Right renal cortex interstitium (tissue), 3 donors: ENCODE measurements at places on chromosomes 12 and 14.
A peak's percentile ranks its signal among the peaks of the same experiment; 100 is the strongest.

- DNase-seq, result no peak
Observed at GRCh38 chr14:92247341-92247740, 75.6 kb upstream of the SLC24A4 start.

GRCh38 chr14:61537563-61538463 lies 157.5 kb upstream of the HIF1A start:
- DNase-seq, result no peak

- no peak for DNase-seq
Observed at GRCh38 chr14:100342195-100342594, 19.1 kb downstream of the SLC25A47 start.

GRCh38 chr12:66144791-66145754 lies 14.5 kb upstream of the LLPH start:
- DNase-seq, result no peak

- DNase-seq, result no peak
Observed at GRCh38 chr12:39327510-39327909, 115.4 kb downstream of the KIF21A start.

- DNase-seq, result no peak
Observed at GRCh38 chr14:56351861-56352260, 227.7 kb upstream of the TMEM260 start.

- DNase-seq, result no peak
Observed at GRCh38 chr12:6092784-6093722, 31.4 kb downstream of the VWF start.

GRCh38 chr12:121578230-121579189 lies 2.3 kb downstream of the KDM2B start:
- no peak for DNase-seq

GRCh38 chr12:33628087-33628486 lies 188.5 kb upstream of the SYT10 start:
- no peak for DNase-seq

- no peak for DNase-seq
Observed at GRCh38 chr12:118325081-118325480, 47.6 kb downstream of the TAOK3 start.

GRCh38 chr12:41162461-41162860 lies 25.7 kb upstream of the PDZRN4 start:
- no peak for DNase-seq

DNA sequence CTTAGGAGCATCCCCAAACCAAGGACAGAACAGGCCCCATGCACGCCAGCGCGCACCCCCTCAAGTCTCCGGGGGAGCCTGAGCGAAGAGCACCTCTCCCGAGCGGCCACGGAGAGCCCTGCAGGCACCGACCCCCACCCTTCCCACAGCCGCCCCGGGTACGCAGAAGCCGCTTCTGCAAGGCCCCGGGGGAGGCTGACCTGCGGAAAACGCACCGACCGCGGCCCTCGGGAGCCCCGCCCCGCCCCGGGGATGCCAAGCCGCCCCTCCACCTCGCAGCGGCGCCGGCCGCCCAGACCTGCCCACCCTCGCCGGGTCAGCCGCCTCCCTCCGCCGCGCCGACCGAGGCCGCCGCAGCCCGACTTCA lies 385 bp downstream of the CAPRIN2 start:
- DNase-seq, result no peak

DNA sequence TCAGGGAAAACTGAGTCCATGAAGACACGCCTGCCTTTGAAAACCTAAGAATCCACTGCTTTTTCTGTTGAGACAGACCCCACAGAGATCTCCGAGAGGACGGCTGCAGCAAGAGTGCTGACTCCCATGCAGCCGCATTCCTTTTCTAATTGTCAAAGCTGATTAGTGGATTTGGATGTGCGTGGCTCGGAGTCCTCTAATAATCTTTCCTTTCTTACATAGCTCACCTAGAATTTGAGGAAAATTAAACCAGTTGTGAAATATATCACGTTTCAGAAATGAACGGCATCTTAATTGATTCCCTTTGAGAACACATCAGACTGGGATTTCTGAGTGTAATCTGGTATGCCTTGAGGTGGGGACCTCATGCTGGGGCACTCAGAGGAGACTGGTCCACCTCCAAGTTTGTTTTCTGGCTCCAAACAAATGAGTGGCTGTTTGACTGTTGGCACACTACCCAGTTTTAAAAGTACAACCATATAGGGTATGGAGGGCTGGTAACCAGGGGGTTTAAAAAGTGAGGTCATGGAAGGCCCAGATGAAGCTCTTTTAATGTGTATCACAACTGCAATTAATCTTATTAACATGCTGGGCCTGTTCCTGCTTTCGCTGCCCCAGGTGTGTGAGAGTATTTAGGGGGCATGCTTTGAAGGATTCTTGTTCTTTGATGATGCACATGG lies 63.3 kb downstream of the RASSF3 start:
- DNase-seq, result no peak

DNA sequence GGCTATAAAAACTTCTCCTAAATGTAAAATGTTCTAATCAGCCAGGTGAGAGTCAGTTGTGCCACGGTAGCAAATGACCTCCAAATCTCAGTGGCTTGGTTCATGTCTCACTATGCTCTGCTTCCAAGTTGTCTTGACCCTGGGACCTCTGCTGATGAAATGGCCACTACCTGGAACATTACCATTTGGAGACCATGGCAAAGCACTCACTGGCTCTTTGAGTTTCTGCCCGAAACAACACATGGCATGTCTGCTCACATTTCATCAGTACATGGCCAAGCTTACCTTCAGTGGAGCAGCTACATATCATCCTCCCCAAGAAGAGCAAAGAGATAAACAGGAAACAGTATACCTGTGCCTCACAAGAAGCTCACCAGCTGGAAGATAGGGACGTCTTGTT lies 40.2 kb downstream of the PLEKHG7 start:
- DNase-seq, result no peak

- peak; percentile 20 for DNase-seq
Observed at GRCh38 chr14:75578786-75579337, 442 bp downstream of the FLVCR2 start.

DNA sequence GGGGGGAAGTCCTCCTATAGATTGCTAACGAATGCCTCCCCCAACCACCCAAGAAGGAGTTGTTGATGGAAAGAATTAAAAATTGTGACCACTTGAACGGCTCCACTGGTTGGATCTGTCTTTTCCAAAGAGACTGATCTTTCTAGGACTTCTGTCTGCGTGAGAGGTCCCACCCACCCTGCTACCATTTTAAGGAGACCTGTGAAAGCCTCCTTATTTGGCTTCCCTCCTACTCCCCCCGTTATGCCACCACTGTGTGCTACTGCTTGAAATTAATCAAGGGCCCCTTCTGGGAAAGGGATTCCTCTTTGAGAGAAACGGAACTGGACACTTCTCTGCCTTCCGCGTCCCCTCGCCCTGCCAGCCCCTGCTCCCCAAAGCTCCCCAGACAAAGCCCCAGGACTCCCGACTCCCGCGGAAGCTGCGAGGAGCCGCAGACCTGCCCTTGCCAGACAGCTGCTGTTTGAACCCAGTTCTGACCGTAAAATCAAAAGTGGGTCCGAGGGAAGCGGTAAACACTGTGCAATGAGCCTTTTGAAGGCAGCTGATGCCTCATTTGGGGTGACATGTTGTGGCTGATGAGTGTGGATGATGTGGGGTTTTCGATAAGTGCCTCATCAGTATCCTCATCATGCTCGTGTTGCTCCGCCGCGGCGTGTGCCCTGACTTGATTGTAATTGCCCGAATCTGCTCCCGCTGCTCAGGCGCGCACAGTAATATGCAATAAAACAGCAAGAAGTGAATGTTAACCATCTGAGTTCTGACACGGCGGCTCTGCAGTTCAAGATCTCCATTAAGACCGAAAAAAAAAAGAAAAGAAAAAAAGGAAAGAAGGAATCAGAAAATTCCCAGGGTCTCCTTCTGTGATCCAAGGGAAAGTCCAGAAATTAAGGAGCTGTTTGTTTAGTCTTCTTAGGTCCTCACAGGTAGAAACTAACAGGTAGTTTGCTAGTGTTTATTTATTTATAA lies 48.2 kb downstream of the MBIP start:
- no peak for DNase-seq

- no peak for DNase-seq
Observed at GRCh38 chr12:13377698-13378097, 181.2 kb downstream of the EMP1 start.

DNA sequence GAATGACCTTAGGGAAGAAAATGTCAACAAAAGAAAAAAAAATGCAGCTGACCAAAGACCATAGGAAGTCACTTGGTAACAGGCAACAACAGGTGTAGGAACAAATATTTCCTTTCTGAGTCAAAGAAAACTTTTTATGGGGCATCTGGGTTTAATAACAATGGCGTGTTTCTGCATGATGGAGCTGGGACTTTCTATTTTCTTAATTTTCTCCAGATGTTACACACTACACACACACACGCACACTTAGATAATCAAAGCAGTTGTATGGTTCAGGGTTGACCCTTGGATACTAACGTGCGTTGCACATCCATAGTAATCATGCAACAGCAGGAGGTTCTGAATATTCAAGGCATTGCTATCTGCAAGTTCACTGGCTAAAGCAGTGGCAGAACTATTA lies 47.9 kb upstream of the NTF3 start:
- no peak for DNase-seq

GRCh38 chr14:100403802-100404365 lies 80.7 kb downstream of the SLC25A47 start:
- no peak for DNase-seq

DNA sequence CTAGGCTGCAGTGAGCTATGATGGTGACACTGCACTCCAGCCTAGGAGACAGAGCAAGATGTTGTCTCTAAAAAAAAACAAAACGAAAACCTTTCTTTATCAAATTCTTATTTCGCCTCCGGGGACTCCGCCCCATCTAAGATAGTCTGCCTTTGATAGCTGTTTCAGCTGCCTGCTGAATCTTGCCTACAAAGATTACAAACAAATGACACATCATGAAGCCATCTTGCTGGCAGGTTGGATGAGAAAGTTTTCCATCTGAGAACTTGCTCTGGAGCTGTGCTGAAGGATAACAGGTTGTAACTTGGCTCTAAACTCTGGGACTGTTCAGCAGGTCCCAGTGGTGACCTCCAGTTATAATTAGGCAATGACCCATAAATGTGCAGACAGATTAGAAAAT lies 41.8 kb upstream of the AEBP2 start:
- DNase-seq, result no peak

DNA sequence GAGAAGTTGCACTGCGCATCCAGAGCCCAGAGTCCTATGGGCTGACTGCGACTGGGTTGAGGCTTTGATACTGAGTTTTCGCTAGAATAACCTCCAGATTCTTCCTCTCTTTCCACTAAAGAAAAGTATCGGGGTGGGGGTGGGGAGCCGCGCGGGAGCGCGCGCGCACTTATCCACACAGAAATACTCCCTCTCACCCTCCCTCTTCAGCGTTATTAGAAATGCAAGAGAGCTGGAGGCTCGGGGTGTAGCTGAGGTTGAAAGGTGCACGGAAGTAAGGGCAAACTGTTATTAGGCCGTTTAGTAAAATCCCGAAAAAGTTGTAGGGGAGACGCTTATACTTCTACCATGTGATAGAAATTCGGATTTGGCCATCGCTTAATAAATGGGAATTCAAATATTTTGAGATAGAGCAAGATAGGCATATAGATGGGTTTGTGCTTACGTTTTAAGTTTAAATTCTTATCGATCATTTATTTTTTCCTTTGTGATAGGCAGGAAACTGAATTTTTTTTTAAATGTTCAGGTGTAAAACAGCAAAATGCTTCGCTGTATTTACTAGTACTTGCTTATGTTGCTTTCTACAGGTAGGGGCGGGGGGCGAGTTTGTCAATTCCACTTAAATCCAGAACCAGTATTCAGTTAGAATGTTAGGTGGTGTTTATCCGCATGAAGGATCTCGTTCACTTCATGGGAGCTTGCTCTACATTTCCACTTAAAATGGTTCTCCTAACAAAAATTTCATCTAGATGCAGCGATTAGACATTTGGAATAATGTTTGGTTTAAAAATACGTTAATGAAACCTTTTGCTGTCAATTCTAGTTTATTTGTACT lies 1.1 kb downstream of the ARHGAP5 start:
- DNase-seq, result peak; percentile 56

- no peak for DNase-seq
Observed at GRCh38 chr12:59056966-59057365, 136.7 kb upstream of the LRIG3 start.

DNA sequence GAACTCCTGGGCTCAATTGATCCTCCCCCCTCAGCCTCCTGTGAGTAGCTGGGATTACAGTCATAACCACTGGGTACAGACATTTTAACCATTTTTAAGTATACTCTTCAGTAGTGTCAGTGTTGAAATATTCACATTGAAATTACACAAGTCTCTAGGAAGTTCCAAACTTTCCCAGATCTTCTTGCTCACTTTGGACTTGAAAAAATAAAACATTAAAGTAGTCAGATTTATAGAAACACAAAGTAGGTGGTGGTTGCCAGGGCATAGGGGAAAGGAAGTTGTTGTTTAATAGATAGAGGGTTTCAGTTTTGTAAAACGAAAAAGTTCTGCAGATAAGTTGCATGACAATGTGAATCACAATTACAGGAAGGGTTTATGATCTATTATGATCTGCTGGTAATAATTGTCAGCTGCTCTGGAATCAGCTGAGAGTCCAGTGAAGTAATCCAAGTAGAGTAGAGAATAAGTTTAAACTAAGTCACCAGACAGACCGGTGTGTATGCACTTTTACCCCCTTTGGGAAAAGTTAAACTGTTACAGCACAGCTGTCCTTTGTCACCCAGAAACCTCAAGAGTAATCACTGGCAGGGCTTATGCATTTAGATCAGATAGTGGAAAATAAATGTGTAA lies 27.4 kb downstream of the PCNX1 start:
- no peak for DNase-seq

GRCh38 chr14:32986791-32987540 lies 48.3 kb downstream of the NPAS3 start:
- no peak for DNase-seq

DNA sequence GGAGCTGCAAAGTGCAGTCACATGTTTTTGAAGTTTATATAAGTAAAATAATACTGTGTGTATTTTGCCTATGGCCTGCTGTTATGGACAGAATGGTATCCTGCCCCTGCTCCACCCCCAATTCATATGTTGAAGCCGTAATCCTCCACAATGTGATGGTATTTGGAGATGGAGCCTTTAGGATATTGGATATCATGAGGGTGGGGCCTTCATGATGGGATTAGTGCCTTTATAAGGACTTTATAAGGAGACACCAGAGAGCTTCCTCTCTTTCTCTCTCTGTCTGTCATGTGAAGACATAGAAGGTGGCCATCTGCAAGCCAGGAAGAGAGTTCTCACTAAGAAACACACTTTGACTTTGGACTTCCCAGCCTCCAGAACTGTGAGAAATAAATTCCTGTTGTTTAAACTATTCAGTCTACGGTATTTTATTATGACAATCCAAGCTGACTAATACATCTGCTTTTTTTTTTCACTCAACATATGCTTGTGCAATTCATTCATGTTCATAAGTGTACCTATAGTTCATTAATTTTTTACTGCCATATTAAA lies 3.1 kb upstream of the CHPT1 start:
- no peak for DNase-seq
